Activated CD4-positive, alpha-beta T cell treated with anti-CD3 and anti-CD28 coated beads, Interleukin-2, amount 50 U/mL, for 48 hours (primary cell): ENCODE measurements at places on chromosomes 7 and 10.

DNA sequence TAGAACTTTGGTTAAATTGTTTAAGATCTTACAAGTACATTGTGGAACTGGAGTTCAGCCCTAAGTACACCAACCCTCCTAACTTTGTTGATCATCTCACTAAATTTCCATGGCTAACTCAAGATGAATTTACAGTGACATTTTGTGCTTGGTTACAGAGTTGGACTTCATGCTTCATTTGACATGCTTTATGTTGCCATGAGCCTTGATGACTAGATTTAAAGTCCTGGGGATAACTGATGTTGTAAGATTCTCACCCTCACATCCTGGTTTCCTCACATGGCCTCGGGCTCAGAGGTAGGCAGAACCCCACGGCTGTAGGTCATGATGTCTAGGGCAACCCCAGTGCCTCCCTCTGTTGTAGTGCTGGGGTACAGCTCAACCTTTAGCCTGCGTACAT, 397.2 kb upstream of the IGFBP3 start:
- DNase-seq: no peak

GRCh38 chr7:34011017-34011695, 105.8 kb downstream of the BMPER start:
- no peak for DNase-seq

GRCh38 chr10:126351021-126351420, 37.3 kb downstream of the ADAM12 start:
- no peak for DNase-seq

DNA sequence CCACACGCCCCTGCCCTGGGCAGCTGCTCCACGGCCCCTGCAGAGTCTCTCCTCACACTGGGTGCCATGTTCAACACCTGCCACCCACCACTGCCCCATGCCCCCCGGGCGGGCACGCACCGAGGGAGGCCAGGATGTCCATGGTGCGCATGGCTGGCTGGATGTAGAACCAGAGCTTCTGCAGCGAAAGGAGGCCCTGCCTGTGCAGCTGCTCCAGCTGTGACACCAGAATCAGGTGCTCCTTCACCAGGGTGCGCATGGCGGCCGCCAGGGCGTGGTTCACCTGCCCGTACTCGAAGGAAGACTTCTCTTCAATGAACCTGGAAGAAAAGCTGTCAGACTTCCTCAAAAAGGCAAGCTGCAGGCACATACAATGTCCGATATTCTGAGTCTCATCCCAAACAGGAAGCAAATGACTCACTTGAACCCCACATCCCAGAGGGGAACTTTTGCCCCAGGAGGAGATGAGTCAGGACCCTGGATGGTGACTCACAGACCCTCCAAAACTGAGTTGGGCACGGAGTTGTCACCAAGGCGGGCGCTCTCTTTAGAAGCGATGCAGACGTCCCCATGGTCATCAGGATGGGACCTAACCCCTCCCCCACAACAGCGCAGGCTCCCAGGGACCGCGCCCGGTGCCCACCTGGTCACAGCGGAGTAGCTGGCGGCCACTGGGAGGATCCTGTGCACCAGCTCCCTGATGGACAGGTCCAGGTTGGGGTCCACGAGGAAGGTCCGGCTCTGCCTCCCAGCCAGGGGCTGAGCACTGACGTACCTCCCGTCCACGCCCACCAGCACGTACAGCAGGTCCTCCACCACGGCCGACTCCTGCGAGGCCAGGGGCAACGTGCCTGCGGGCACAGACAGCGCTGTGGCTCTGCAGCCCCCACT, 15.5 kb downstream of the TUBGCP2 start:
- no peak for DNase-seq

DNA sequence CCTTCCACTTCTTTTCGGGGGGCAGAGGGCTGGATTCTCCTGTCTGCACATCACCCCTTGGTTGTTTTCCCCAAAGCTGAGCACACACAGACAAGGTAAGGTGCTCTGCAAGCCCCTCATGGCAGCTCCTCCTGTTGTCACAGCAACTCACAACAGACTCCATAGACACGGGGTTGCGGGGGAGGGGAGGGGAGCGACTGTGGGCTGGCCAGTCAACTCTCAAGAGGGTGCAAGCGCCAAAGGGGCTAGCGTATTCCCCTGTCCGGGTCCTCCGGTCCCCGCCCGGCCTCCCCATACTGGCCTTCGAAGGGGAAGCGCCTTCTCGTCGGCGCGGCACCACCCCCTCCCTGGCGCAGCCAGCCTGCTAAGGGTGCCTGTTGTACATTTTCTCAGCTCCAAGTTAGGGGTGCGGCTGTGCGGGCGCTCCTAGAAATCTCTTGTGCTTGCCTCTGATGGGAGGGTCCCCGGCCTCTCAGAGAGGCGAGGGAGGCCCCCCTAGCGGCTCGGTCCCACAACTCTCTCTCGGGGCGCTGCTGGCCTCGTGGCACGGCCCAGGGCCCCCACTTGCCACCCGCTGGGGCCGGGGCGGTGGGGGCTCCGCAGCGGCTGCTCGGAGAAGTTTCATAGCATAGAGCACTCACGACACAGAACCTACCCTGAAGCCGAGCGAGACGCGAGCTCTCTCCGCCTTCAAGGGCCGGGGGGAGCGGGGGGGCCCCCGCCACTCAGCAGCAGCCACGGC, 498 bp downstream of the RHOBTB1 start:
- DNase-seq: peak; percentile 11
